Kidney (tissue), 22 donors: ENCODE measurements at places on chromosomes 7 and 10.

DNA sequence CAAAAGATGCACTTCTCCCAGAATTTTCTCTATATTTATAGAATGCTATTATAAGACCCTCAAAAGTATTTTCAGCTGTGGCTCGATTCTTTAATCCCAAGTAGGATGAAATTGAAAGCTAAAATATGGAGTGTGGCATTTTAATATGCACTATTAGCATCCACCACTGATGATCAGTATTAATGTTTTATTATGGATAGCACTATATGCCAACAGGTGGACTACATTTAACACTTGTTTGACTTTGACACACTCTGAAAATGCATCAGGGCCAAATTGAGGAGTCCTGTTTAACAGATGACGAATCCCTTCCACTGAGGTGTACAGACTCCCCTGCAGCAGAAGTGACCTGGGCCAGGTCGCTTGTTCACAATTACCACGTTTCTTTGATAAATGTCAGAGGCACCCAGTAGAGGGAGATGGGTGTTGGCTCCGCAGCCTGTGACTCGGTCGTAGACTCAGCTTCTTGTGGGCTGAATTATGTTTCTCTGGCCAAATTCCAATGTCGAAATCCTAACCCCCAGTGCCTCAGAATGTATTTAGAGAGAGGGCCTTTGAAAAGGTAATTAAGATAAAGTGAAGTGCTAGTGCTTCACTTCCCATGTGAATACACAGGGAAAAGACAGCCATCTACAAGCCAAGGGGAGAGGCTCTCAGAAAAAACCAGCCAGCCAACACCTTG lies 48.1 kb downstream of the WIPF3 start:
- DNase-seq = no peak

GRCh38 chr7:135801045-135801693 lies 52.6 kb upstream of the FAM180A start:
- DNase-seq = no peak

GRCh38 chr7:116771640-116772039 lies 90.7 kb upstream of the CAPZA2 start:
- no peak for DNase-seq

DNA sequence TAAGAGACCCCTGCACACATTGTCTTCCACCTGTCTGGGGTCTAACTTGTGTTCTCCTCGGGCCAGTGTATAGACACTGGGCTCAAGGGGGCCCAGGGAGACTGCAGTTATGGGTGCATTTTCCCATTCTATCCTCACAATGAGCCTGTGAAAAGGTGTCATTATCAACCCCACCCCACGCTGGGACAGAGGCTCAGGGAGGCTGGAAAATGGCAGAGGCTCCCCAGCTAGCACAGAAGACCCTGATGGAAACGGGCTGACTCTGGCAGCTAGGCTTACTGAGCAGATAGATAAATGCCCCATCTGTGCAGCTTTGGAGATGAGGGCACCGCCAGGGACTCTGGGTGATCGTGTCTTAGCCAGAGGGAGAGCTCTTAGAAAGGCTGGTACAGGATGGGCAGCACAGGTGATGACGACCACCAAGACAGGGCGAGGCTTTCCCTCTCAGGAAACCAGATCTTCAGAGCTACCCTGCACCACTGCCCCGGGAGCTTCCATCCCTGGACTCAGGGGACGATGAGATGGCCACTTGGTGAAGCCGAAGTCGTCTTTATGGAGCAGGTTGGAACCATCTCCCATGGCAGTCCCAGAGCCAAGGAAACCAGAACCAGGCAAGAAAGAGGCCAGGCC lies 58.2 kb upstream of the CHST15 start:
- no peak for DNase-seq

- DNase-seq = no peak
Measured at GRCh38 chr7:81519886-81520285, 250.0 kb downstream of the HGF start.

DNA sequence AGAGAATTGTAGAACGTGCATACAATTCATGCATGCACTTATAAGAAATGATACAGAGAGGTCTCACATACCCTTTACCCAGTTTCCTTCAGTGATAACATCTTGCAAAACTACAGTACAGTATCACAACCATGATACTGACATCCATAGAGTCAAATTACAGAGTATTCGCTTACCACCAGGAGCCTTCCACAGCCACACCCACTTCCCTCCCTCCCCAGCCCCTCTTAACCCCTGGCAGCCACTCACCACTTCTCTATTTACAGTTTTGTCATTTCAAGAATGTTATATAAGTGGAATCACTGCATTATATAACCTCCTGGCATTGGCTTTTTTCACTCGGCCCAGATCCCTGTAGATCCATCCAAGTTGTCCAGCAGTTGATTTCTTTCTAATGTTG lies 143.8 kb downstream of the ZNF248 start:
- no peak for DNase-seq

- no peak for DNase-seq
Measured at GRCh38 chr7:50204581-50204980, 99.9 kb upstream of the IKZF1 start.

GRCh38 chr7:1716263-1717094 lies 46.4 kb downstream of the ELFN1 start:
- no peak for DNase-seq

- DNase-seq = no peak
Measured at GRCh38 chr10:84607044-84607443, 278.7 kb downstream of the CCSER2 start.

GRCh38 chr7:123941391-123942180 lies 16.5 kb downstream of the SPAM1 start:
- DNase-seq = no peak

DNA sequence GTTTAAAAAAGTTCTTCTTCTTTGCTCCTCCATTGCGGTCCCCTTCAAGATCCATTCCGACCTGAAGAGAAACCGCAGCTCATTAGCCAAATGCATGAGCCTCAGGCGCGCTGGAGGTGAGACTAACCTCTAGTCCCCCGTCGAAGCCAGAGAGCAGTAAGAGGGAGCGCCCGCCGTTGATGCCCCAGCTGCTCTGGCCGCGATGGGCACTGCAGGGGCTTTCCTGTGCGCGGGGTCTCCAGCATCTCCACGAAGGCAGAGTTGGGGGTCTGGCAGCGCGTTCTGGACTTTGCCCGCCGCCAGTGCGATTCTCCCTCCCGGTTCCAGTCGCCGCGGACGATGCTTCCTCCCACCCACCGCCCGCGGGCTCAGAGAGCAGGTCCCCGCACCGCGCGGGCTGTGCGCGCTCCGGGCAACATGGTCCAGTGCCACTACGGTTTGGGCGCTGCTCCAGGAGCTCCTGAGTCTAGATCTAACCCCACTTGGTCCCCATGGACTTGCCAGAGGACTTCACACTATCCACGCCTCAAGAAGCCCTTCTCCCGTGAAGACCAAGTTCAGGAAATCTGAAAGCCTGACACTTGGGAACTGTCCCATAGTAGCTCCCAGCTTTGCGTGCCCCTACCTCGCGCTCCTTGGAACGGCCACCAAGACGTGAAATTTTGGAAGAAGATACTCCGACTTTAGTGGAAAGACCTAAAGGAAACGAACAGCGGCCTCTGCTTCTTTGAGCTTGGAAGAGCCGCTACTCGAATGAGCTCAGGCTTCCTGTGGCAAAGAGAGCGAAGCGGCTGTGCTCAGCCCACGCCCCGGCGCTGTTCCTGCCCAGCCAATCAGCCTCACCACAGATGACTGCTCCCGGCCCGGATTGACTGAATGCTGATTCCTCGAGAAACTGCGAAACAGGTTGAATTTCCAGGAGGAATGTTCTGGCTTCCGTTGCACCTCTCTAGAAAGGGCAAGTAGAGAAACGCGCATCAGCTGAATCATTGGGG lies at the start of gene ABCB1:
Gene ABCB1, minus strand, starts transcription at position 755 of the 995 bp plus-strand sequence. Its CDS starts 700 bp downstream, at position 55.
- DNase-seq = peak; percentile 85

DNA sequence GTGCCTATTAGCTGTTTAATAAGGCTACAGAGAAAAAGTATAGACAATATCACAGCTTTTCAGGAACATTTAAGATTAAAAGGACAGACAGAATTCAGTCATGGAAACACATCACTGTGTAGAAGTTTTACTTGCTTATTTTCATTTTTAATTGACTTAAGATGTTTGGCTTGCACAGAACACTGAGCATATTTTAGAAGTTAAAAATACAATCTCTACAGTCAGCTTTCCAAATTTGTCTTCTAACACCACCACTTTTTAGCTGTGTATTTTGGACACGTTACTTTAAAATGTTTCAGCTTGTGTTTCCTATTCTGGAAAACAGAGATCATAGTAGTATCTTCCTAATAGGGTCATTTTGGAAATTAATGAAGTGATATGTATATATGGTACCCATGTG lies 11.8 kb downstream of the CFAP69 start:
- DNase-seq = no peak

DNA sequence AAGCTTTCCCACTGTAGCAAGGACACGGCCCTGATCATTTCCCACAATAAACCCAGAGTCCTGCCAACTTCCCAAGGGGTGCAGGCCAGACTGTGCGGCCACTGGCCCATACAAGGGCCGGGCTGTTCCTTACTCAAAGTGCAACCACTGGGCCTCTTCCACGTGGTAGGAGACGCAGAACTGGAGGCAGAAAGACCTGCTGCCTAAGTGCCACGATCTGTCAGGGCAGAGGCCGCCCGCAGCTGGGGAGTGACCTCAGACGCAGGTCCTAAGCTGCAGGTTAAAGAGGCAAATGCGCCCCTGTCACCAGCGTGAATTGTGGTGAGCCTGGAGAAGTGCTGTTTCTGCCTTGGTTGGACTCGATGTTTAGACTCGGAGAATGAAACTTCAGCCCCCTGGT lies 26.2 kb downstream of the GPER1 start:
- no peak for DNase-seq

- no peak for DNase-seq
Measured at GRCh38 chr10:127976701-127977356, 69.9 kb downstream of the PTPRE start.

DNA sequence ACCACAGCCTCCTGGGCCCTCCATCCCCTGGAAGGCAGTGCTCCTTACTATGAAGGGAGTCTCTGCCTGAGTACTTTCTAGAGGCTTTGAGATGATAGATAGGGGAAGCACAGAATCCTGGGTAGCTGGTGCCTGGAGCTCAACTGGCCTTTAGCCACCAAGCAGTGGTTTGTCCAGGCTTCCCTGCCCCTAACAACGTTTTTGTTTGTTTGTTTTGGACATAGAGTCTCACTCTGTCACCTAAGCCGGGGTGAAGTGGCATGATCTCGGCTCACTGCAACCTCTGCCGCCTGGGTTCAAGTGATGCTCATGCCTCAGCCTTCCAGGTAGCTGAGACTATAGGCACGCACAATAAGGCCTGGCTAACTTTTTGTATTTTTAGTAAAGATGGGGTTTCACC lies 289.4 kb downstream of the PLXNA4 start:
- DNase-seq = no peak

DNA sequence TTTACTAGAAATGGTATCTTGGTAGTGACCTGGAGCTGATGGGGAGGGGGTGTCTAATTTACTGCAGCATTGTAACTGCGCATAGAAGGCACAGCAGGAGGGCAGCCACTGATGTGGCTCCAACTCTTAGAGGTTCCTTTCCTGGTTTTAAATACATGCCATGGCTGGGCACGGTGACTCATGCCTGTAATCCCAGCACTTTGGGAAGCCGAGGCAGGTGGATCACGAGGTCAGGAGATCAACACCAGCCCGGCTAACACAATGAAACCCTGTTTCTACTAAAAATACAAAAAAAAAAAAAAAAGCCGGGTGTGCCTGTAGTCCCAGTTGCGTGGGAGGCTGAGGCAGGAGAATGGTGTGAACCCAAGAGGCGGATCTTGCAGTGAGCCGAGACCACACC lies 19.2 kb upstream of the SEC61G start:
- DNase-seq = no peak

DNA sequence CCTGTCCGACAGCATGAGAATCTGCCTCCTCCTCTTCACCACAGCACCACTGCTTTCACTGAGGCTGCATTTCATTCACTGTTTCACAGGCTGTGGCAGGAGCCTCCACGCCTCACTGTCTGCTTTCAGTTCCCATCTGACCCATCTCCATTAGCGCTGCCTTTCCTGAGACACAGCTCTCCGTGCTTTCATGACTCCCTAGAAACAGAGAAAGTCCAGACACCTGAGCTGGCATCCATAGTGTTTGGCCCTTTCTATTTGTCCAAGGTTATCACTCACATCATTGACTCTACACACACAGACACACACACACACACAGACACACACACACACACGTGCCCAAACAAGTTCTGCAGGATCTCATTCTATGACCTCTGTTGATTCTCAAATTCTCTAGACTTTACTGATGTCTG lies 5.2 kb downstream of the LGI1 start:
- no peak for DNase-seq

DNA sequence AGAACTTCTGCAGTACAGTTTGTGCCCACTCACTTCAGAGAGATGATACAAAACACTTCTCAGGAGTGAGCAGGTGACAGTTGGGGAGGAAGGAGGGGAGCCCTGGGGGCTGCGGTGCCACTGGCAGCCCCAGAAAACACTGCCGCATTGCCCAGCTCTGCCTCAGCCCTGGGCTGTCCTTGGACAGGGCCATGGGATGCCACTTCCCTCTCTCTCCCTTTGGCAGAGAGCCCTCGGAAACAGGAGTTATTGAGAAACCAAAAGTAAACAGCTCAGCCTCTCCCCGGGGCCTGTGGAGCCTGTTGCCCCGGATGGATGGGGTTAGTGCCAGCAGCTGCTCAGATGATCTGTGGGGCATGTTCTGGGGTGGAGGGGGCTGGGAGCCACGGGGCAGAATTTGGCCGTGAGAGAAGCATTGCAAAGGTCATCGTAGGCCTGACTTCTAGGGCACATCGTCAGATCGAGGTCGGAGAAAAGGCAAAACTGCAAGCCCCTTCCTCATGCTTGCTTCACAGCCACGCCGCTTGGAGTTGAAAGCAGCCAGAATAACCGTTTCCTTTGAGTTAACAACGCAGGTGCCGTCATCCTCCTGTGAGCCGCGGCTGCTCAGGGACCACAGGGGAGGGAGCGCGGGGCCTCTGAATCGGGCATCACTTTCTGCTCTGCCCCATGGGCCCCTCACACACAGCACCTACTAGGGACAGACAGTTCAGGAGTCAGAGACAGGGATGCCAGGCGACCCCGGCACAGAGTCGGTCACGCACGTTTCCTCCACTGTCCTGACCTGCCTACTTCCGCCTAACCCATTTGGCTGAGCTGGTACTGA lies 256.4 kb downstream of the CAMK1D start:
- DNase-seq = peak; percentile 54

DNA sequence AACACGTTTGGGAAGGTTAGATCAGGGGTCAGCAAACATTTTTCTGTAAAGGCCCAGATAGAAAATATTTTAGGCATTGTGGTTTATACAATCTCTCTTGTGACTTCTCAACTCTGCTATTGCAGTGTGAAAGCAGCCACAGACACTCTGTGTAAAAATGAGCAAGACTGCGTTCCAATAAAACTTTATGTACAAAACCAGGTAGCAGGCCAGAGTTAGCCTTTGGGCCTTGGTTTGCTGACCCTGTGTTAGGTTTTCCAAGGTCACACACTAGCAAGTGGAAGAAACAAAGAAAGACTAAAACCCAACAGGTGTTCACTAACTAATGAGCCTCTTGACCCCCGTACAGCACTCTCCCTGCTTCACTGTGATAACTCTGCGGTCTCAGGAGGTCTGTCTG lies 14.9 kb upstream of the PAXIP1 start:
- no peak for DNase-seq

DNA sequence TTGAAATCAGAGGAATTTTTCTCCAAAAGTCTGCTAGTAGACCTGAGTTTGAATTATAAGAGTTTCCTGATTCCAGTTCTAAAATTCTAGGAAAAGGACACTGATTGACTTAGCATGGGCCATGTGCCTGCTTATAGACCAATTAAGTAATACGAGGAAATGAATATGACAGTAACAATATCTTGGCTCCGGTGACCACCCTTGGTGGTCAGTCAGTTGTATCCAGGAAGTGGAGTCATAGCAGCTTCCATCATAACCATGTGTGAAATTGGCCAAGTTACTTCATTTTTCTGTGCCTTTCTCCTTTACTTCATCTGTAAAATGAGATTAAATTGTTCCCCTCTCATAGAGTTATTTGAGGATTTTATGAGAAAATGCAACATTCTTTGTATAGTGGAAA lies 66.9 kb downstream of the MTPAP start:
- DNase-seq = no peak
